Suppressor macrophage treated with lipopolysaccharide for 1 hour (primary cell): ENCODE measurements at places on chromosomes 6 and 20.

GRCh38 chr6:48135323-48136084 is 24.5 kb upstream of the PTCHD4 start:
- DNase-seq: no peak

GRCh38 chr6:108596956-108597355 is 36.2 kb downstream of the FOXO3 start:
- DNase-seq: peak; percentile 83

DNA sequence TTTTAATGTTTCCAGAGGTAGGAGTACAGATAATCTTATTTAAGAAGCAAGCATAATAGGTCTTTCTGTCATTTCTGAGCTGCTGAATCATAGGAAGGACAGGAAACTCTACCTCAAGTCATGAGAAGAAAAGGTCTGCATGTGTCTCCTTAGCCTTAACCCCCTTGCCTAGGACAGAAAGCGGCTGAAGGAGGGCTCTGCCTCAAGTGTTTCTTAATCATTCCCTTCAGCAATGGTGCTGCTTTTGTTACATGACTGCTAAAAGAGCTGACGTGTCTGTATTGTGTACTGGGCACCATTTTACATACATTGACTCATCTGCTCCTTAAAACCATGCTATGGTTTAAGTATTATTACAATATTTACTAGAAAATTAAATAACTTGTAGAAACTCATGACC is 564.0 kb upstream of the AGPAT4 start:
- DNase-seq: no peak

GRCh38 chr6:124960757-124961463 is 1.3 kb upstream of the RNF217 start:
- DNase-seq: peak; percentile 62

DNA sequence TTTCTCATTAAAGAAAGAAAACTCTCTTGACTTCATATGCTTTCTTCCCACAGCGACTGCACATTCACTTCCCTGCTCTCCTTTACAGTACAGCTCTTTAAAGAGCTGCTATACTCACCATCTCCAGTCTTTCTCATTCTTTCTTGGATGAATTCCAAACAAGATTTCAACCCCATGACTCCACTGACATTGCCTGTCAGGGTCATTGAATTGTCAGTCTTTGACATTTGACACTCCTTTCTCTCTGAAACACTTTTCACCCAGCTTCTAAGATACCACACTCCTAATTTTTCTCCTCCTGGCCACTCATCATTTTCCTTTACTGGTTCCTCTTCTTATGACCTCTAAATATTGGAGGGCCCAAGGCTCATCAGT is 811 bp upstream of the ARMH2 start:
- DNase-seq: no peak

GRCh38 chr6:139738801-139739455 is 364.5 kb upstream of the CITED2 start:
- no peak for DNase-seq

DNA sequence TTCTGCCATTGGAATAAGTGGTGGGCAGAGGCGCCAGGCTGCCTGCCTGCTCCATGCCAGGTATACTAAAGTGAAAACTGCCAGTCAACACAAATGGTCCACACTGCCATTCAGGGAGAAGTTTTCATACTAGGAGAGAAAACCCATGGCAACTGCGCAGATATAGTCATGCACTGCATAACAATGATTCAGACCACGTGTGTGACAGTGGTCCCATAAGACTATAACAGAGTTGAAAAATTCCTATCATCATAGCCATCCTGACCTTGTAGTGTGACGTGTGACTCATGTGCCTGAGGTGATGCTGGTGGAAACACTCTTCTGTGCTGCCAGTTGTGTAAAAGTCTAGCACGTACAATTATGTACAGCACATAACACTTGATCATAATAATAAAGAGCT is 25.1 kb downstream of the ZC3H12D start:
- DNase-seq: no peak

GRCh38 chr6:76682842-76683241 is 610.4 kb upstream of the IMPG1 start:
- no peak for DNase-seq
